GM18507 (cell line): ENCODE measurements at places on chromosomes 16 and 17.

DNA sequence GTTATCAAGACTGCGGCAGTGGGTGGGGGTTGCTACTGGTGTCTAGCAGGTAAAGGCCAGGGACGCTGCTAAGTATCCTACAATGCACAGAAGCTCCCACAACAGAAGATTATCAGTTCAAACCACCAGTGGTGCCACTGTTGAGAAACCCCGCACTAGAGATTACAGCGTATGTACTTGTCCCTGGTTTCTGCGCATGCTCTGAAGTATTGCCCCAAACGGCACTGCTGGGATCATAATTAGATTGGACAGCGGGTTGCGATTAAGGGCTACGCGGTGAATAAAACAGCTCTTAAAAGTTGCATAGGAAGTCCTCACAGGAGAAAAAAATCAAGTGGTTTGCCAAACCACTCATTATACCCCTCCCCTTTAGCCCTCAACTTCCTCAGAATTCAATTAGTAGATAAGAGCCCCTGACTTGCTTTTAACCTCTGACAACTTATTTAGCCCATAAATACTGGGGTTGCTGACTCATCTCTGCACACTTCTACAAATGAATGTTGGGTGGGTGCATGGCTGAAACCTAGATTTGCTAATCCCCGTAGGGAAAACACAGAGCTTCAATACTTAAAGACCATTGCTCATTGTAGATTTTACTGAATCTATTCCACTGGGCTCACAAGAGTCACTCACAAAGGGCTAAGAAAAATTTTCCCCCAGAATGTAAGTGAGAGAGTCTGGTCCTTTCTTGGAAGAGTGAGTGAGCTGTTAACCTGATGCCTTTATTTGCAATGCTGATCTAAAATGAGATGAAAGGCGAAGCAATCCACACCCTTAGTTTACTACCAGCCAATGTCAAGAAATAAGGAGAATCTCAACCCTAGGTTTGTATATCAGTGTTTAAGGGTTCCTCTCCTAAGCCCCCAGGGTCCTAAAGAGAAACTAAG is 91.8 kb downstream of the RGS9 start:
- DNase-seq = no peak

DNA sequence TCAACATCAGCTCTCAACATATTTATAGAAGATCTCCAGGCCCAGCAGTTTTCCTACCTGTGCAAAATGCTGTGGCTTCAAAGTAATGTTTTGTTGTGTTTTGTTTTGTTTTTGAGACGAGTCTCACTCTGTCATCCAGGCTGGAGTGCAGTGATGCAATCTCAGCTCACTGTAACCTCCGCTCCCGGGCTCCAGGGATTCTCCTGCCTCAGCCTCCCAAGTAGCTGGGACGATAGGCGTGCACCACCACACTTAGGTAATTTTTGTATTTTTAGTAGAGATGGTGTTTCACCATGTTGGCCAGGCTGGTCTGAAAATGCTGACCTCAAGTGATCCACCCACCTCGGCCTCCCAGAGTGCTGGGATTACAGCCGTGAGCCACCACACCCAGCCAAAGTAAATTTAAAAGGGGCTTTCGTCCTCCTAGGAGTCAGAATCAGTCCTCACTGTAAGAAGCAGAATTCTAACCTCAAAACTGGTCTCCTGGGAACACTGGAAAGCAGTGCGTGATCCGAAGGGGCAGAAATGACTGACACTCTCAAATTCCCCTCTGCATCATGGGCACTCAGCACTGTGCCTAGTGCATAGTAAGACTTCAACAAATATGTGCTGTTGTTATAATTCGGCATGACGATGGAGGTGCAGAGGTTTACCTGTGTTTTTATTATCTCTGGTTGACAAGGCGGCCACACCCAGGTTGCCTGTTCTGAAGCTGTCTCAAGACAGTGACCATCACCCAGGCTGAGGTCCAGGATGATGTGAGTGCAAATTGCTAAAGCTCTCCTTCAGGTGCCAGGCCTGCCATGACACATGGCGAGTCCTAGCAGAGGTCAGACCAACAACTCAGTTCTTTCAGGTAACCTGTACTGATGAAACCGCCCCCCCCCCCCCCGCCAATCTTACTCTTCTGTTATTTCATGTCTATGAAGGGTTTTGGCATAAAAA is 59.8 kb downstream of the ADCY9 start:
- DNase-seq = no peak

- no peak for DNase-seq
Measured at GRCh38 chr17:47332287-47332686, 8.5 kb downstream of the EFCAB13 start.

DNA sequence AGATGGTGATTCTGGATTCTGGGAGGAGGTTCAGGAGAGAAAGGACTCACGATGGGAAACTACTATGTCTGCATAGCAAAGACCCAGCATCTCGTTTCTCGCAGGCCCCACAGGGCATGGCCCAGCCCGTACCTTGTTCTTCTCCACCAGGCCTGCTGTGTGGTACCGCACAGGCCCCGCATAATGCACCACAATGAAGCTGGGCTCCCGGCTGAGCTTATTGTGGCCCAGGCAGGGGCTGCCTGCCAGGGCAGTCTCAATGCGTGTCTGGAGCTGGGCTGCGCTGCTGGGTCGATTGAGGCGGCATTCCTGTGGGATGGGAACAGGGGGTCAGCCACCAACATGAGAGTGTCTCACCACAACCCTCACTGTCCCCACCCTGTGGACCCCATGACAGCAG is 20.4 kb downstream of the ZNHIT3 start:
- no peak for DNase-seq

GRCh38 chr17:7024402-7024785 is 1.5 kb downstream of the BCL6B start:
- no peak for DNase-seq

- DNase-seq = no peak
Measured at GRCh38 chr17:77753246-77753645, 205.3 kb upstream of the TNRC6C start.

DNA sequence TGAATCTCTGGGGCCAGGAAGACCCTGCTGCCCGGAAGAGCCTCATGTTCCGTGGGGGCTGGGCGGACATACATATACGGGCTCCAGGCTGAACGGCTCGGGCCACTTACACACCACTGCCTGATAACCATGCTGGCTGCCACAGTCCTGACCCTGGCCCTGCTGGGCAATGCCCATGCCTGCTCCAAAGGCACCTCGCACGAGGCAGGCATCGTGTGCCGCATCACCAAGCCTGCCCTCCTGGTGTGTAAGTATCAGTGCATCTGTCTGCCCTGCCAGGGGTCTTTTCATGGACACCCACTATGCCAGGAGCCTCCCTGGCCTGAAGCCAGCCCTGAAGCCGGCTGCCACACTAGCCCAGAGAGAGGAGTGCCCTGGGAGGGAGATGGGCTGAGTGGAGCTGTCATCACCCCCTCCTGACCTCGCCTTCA is at the start of gene CETP:
Gene CETP (plus strand): TSS at position 100 of the 431 bp plus-strand sequence. CDS start 30 bp downstream, at position 130.
- DNase-seq = no peak

DNA sequence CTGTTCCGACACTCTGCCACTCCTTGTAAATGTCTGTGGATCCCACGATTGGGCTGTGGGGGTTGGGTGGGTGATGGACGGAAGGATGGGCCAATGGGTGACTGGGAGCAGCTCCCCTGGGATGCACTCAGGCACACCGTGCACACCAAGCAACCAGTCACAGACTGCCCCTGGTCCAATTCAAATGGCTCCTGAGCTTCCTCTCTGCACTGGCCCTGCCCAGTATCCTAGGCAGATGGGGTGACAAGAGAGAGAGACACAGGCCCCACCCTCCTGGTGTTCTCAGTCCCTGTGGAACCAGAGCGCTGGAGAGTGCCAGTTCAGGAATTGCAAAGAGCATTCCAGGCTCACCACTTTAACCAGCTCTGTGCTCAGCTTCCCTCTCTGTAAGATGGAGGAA is 32.8 kb downstream of the BEAN1 start:
- no peak for DNase-seq

DNA sequence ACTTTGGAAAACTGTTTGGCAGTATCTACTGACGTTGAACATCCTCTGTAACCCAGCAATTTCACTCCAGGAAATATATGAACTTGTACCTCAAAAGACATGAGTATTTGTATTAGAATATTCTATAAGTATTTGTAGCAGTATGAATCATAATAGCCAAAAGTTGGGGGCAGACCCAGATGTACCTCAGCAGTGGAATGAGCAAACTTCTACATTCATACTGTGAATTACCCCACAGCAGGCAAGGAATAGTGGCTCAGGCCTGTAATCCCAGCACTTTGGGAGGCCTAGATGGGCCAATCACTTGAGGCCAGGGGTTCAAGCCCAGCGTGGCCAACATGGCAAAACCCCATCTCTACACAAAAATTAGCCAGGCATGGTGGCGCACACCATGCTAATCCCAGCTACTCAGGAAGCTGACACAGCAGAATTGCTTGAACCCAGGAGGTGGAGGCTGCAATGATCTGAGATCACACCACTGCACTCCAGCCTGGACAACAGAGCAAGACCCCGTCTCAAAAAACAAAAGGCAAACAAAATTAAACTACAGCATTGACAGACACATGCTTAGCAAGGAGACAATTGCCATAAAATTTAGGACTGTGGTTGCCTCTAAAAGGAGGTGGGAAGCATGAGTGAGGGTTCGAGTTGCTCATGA is 11.2 kb upstream of the HELZ start:
- DNase-seq = no peak

- DNase-seq = no peak
Measured at GRCh38 chr17:2176499-2177169, 121.7 kb downstream of the HIC1 start.

- no peak for DNase-seq
Measured at GRCh38 chr17:79849953-79850352, 10.7 kb upstream of the CBX4 start.

- no peak for DNase-seq
Measured at GRCh38 chr17:73971127-73971526, 232.4 kb upstream of the RPL38 start.

DNA sequence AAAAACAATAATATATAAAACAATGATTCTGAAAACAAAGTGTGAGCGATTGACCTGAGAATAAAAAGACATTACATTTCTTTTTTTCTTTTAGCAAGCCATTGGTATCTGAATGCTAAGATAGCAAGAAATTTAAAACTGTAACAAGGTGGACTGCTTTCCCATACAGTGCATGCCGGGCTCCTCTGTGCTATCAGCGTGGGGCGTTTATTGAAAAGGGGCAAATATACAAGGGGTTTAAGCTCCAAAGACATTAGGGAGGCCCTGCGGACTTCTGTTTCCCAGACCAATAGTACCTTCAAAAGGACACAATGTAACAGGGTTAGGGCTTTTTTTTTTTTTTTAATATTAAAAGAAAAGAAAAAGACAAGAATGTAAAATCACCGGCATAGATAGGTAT is 261.3 kb downstream of the ZFHX3 start:
- no peak for DNase-seq

DNA sequence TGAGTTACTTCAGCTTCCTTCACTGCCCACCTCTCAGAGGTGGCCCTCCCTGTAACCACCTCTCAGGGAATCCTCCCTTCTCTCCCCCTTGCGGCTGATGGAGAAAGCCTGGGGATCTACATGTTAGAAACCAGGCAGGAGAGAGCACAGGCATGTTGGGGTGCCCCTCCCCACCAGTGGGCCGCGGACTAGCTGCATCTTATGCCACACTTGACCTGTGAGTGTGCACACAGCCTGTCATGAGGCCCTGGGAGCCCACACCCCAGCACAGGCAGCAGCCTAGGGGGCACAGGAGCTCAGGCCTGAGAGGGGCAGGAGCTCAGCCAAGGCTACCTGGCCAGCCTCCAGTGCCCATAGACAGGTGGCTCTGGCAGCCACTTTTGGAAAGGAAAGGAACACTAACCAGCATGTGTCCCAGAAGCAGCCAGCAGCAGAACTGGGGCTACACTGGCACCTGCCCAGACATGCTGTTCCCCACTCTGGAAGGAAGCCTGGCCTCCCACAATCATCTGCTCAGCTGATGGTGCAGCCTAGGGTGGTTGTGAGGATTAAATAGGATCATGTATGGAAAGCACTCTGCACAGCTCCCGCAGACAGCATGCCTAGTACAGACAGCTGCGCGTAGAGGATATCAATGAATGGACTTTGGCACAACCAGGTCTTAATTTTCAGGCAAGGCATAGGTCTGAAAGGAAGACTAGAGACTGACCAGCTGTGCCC is 60.5 kb downstream of the TMEM132E start:
- no peak for DNase-seq

- no peak for DNase-seq
Measured at GRCh38 chr17:80284631-80285030, 24.0 kb downstream of the RNF213 start.

DNA sequence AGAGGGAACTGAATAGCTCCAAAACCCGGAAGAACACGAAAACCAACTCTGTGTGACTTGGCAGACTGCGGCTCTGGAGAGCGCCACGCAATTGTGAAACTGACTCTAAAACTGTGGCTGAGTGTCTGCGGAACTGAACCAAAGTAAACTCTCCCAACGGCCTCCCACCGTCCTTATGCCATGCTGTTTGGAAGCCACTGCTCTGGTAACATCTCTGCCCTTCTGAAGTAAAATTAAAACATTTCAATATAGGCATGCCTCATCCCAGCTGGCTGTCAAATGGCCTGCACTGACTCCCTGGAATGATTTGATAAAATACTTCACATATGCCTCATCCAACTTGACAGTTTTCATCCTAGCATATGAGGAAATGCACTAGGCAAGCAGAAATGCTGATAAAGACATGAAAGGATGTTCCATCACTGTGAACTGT is 70.2 kb downstream of the PARN start:
- no peak for DNase-seq

- DNase-seq = no peak
Measured at GRCh38 chr16:1426734-1427471, 4.0 kb upstream of the PERCC1 start.

DNA sequence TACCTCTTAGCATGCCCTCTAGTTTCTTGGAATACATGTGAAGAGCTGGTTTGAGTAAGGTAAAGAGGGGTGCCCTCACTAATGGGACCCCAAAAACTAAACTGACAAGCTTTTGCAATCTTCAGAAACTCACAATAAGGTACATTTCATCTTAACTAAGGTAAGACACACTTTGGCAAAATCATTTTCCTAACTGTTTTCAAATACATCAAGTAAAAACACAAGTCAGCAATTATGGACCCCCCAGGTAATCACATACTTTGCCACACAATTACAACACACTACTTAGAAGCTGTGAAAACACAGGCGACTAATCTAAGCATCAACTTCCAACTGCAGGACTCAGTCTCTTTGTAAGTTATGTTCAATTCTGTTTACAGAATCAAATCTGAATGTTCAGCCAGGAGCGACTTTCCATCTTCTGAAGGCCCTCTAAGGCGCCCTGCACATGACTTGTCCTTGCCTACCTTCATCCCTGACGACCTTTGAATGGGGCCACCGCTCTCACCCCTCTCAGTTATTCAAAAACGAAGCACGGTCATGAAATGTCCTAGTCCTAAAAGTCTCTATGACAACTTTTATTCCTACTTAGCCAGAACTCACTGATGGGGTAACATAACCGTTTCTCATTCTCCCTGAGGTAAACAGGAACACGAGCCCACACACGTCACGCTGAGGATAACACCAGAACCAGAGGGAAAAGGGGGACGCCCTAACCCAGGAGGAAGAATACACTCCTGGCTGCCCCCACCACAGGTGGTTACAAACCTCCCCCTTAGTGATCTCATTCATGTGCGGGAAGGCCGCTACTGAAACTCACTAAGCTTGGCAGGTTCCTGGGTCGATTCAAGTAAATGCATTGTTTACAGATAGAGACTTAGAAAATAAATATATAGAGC is 5.5 kb downstream of the CREBBP start:
- no peak for DNase-seq
